Cortex of kidney (tissue), 1 donor: ENCODE measurements at places on chromosomes 6 and 20.

GRCh38 chr6:136129365-136129764 lies 120.7 kb downstream of the MTFR2 start:
- no peak for DNase-seq

DNA sequence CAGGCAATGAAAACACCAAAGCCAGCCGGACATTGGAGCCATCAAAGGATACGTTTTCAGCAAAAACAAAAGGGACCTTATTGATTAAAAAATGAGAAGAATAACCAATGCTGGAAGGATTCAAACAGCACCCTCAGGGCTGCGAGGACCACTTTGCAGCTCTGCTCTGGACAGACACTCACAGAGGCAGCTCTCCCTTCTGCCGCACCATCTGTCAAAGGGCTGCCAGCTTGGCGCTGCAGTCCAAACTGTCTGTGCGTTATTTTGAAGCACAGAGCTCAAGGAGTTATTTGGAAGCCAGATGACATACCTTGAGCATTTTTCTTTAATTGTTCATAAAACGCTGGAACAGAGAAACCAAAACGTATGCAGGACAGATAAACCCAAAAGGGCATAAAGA lies 85.2 kb downstream of the KIF16B start:
- DNase-seq = no peak

DNA sequence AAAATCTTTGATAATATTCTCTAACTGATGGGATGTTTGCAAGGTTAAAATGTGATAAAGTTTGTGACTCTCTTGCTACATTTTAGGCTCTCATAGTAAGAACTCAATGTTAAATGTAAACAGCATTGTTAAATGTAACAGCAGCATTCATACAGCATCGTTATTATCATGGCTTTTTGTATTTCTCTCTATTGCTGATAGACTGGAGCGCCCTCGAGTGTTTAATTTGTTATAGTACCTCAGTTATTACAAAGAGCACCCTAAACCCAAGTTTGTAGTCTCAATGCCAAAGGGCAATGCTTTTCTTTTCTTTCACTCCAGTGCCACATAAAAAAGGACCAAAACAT lies 14.9 kb upstream of the TTPAL start:
- no peak for DNase-seq

DNA sequence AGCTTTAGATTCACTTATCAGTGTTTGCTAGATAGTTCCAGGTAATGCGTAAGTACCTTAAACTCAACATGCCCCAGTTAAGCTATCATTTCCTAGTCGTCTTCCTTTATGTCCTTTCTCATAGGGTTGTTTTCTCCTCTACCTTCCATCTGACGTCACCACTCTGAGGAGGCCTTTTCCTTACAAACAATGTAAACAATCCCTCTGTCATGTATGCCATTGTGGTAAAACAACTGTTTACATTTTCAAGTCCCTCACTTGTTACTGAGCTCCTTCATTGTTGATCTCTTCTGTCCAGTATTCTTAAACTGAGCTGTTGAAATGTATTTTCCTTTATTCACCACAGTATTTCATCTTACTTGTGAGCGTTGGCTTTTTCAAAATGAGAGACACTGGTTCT lies 45.4 kb upstream of the PLCG1 start:
- DNase-seq = no peak

GRCh38 chr6:11366183-11366933 lies 133.9 kb upstream of the NEDD9 start:
- no peak for DNase-seq

DNA sequence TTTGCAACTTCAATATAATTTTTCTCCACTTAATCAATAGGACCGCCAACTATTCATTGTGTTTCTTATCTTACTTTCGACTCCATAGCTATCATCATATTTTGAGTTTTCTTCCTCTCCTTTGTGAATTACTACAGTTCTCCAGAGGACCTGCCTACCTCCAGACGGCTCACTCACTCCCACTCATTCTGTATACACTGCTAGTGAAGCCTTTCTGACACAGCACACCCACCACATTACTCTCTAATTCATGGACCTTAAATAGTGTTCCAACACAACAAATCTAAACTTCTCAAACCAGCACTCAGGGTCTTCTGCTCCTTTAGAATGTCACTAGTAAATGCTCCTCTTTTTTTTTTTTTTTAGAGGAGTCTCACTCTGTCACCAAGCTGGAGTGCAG lies 23.8 kb downstream of the FKBP5 start:
- no peak for DNase-seq

GRCh38 chr6:167589615-167589940 lies 237.1 kb upstream of the AFDN start:
- DNase-seq = no peak

DNA sequence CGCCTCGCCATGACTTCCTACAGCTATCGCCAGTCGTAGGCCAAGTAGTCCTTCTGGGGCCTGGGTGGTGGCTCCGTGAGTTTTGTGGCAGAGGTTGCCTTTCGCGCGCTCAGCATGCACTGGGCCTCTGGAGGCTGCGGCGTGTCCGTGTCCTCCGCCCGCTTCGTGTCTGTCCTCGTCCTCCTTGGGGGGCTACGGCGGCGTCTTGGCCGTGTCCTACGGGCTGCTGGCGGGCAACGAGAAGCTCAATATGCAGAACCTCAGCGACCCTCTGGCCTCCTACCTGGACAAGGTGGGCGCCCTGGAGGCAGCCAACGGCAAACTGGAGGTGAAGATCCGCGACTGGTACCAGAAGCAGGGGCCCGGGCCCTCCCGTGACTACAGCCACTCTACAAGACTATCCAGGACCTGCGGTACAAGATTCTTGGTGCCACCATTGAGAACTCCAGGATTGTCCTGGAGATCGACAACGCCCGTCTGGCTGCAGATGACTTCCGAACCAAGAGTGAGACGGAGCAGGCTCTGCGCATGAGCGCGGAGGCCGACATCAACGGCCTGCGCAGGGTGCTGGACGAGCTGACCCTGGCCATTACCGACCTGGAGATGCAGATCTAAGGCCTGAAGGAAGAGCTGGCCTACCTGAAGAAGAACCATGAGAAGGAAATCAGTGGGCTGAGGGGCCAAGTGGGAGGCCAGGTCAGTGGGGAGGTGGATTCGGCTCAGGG lies 296.3 kb downstream of the OGFRL1 start:
- no peak for DNase-seq

DNA sequence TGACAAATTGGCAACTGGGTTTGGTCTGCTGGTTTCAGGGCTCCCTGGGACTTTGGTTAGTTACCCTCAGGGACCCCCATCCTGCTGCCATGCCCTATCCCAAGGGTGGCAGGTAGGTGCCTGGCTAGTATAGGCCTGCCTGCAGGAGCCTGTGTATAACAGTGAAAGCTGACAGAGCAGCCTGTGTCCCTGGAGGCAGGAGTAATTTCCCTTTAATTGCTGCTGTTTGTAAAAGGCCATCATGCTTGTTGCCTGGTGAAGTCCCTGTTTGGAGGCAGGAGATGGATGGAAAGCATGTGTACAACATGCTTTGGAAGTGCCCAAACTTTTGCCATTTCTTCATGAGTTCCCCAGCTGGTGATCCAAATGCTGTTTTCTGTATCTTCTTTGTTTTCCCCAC lies 30.1 kb downstream of the CMTR1 start:
- DNase-seq = no peak

DNA sequence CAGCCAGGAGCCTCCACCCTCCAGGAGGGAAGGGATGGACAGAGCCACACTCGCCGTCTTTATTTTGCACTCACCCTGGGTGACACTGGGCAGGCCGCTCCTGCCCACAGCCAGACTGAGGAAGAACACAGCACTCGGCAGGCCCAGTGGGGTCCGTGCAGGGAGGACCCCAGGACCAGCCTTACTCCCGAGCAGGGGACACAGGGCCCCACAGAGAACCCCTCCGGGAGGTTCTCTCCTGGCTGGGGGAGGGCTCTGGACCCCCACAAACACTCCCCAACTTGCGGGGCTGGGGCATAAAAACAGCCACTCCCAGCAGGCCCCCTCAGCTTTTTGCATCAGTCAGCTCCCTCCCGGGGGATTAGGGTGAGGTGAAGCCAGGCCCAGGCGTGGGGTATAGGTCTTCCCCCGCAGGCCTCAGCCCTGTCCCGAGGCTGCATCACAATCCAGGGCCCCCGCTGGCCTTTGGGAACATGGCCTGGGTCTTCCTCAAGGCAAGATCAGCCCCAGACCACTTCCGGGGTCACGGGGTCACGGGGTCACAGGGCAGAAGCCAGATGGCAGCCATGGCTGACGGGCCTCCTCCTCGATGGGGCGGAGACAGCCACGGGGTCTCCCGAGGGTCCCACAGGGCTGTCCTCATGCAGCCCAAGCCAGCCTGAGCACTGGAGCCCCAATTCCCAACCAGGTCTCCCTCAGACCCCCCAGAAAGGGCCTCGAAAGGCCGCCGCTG lies 3.2 kb downstream of the TNFRSF6B start:
- no peak for DNase-seq

DNA sequence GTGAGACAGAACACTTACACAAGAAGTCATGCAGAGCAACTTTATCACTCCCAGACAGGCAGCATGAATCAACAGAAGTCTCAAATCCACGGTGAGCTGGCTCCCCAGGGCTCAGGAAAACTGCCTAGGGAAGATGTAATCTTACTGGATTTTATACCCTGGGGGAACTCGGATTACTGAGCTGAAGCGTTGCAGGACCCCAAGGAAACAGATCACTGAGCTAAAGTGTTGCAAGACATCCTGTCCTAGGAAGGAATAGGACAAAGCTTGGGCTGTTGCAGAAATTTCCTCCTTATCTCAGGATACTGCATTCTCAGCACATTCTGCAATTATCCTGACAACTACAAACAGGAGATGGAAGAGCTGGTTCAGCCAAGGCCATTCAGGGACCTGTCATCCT lies 224.8 kb downstream of the TFAP2A start:
- DNase-seq = no peak

DNA sequence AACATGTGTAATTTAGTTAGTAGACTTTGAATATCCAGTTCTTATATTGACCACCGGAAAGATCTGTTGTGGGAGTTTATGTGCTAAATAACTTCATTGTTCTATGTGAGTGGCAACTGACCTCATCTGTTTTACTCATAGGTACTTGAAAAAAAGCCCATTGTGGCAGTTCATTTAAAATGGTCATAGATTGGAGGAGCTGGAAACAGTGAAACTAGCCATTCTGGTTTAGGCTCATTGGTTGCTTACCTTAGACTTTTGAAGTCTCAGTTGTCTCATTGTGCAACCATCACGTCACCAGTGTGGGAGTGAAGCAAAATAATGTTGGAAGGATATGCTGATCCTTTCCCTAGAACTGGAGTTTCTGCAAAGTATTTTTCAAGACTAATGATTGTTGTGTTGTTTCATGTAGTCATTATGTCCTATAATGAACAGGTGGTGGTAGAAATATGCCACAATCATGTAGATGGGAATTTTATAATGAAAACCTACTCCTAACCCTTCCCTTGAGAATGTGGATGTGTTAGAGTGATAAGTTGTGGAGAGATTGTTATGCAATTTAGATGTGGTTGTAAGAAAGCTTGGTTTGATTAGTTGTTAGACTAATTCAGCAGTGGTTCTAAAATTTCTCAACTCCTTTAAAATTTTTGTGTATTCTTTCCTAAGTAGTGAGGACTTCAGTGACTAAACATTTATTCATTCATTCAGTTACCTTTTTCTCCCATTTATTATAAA lies 18.3 kb downstream of the DSP start:
- DNase-seq = no peak

GRCh38 chr6:67683960-67684359 lies 951.1 kb upstream of the ADGRB3 start:
- no peak for DNase-seq

DNA sequence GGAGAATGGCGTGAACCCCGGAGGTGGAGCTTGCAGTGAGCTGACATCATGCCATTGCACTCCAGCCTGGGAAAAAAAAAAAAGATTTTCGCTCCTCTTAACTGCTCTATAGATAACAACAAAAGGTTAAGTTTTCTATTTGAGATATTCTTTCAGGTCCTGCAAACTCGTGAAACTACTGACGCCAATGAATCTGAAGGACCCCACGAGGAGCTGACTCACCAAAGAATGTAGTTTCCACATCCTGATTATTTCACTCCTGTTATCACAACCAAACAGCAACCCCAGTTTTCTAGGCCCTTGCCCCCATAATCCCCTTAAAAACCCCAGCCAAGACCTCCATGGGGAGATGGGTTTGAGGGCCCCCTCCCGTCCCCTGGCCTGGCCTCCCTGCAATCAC lies 58.7 kb downstream of the OTOR start:
- DNase-seq = no peak

DNA sequence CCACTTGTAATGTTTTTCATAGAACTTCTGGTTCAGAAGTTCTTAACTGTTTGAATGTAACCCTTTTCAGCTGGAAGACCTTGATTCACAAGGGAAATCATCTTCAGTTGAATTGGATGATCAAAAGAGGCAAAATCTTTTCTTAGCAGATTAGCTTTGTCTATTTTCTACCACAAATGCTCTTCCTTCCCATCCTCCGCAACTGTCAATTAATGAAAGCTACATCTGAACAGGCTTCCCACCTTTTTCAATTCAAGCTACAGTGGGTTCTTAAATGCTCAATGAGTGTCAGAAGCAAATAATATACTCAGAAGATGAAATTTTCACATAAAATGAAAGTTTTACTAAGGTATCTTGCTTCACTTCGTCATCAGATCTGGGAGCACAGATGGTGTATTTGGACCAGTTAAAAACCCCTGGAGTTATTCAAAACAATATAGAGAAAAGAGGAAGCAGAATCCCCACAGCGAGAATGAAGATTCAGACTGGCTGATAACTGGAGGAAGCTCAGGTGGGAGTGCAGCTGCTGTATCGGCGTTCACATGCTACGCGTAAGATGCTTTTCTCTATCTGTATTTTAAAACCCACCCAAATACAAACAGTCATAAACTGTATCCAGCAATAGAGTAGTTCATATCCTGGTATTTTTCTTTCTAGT lies 19.4 kb downstream of the QRSL1 start:
- no peak for DNase-seq

DNA sequence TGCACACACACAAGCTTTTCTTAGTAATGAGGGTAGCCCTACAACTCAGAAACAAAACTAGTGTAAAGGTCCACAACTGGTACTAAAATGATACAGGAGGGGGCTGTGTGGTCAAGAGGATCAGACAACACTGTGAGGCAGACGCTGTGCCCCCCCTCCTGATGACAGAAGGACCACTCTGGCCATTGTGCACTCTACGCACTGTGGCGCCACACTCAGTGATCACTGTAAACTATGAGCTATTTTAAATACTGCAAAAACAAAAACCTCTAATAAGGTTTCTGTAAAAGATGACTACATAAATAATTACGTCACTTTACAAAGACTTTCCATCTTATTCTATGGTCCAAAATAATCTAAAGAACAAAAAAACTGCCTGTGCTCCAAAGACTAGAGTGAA lies 96.1 kb downstream of the SLC23A2 start:
- DNase-seq = no peak

GRCh38 chr6:137848672-137849071 lies 18.4 kb upstream of the TNFAIP3 start:
- DNase-seq = no peak
